ENCODE measurements at places on chromosomes 2 and 18.

DNA sequence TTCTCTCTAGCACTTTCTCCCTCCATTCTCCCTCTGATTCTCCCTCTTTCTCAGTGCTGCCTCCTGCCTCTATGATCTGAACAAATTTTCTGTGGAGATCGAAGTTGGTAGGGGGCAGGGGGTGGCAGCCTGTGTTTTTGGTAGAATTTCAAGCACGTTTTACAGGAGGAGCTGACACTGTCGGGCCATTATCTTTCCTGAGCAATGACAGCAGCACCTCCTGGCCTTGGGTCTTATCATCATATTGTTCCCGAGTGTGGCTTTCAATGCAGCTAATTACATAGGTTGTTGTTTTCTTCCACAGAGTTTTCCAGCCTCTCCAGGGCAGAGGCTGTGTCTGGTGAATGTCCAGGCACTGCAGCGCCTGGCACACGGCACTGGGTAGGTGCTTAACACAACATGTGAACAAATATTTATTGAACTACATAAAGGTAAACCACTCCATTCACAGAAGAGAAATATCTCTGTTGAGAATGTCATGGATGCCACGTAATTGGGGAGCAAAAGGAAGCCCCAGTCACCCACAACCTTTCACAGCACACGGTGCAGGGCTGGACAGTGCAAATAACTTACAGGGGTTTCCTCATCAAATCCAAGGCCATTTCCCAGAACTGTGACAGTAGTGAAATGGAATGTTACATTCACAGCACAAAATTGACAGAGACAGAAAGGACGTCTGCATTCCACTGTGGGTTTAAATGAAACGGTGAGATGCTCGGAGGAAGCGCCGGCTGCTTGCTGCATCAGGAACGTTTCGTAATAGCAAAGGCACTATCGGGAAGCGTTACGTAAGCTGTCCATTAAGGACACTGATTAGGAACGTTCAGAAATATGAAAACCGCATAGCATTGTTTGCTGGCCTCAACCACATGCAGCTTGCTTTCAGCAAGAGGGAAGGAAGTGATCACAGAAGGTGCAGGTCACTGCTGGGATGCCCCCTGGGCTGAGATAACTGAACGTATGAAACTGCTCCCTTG is 6.5 kb upstream of the KCNG2 start:
- peak; percentile 86 for DNase-seq

DNA sequence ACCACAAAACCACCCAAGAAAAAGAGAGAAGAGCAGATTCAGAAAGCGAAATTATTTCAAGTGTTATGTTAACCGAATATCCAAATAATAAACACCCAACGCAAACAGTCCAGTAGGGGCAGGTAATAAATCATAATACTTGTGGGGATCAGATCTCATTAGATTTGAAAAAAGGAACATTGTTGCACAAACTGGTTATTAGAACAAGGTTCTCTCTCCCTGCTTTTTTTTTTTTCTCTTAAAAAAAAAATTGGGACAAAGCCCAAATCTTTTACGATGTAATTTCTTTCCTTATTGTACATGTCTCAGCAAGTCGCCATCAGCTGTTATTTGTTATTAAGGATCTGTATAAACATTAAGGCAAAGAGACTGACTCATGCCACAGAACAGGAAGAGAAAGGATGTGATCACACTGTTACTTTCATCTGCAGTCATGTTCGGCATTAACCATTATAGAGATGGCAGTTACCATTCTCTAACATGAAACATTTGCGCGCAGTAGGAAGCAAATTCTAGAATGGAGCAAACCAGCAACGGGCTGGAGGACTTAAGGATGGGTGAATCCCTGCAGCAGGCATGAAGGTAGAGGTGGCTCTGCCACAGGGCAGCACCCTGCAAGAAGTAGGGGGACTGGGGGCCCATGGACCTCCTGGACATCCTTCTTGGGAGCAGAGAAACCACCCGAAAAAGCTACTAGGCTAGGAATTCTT is 42.0 kb downstream of the EPHA4 start:
- no peak for DNase-seq

DNA sequence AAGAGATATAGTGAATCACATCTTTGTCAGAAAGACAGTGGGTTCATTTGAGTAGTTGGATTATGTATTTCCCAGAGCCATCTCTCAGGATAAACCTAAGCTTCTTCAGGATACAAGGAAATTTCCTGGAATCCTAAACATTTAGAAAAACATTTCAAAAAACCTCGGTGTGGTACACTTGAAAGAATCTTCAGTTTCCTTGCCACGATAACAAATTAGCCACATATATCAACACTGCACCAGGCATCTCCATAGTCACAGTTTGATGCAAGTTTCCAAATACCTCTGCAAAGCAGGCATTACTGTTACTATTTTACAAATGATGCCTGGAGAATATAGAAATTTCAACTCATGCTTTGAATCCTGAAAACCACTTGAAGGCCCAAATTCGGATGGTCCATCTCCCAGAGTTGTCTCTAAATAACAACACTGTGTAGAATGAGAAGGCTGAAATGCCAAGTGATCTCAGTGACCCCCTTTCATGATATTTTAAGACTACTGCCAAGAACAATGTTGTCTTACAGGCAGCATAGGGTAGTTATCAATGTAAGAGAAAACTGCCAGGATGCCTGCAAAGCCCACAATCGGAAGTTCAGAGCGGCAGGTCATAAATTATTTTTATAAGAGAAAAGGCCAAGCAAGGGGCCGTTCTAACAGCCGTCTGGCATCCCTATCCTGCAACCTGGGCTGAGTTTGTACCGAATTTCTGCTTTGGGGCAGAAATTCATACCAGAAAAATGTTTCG is 307.9 kb downstream of the TXNL1 start:
- DNase-seq = no peak

GRCh38 chr18:22691946-22692710 is 241.0 kb upstream of the RBBP8 start:
- no peak for DNase-seq

DNA sequence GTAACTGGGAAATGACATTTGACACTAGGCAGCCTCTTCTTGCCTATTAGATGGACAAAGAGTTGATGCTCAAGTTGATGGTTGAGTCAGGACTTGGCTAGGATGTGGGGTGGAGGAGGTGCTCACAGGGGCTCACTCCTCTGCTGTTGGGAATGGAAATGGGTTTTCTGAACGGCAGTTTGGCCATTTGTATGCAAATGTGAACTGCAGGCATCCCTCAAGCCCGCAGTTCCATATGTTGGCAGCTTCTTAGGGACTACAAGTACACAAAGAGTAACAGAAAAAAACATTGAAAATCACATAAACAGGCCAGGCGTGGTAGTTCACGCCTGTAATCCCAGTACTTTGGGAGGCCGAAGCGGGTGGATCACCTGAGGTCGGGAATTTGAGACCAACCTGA is 80.8 kb downstream of the INPP5D start:
- DNase-seq = no peak

- DNase-seq = no peak
These were observed 42.4 kb upstream of the GBX2 start for GRCh38 chr2:236210536-236210935.

- no peak for DNase-seq
These were observed 6.4 kb downstream of the GALNT14 start for GRCh38 chr2:31131871-31132270.

DNA sequence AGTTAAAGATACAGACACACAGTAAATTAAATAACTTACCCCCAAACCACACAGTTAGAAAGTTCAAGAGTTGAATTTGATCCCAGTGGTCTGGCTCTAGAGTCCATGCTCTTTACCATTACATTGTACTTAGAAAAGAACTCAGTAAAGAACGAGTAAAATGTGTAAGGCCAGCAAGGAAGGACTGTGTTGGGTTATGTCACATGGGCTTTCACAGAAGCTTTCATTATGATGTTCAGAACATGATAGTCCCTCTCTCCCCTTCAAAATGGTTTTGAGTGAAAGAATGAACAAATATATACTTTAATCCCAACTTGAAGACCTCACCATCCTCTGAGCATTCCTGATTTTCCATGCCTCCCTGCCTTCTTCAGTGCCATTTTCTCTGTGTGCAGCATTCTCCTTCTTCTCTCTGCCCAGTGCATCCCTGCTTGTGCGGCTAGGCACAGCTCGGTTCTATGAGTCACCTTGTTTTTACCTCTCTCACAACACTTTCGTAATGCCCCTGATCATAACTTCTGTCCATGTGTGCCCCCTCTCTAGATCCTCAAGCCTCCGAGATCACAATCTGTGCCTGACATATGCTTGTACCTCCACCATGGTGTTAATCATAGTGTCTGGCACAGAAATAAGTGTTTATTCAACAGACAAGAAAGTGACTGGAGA is 22.0 kb downstream of the RASGRP3 start:
- no peak for DNase-seq

DNA sequence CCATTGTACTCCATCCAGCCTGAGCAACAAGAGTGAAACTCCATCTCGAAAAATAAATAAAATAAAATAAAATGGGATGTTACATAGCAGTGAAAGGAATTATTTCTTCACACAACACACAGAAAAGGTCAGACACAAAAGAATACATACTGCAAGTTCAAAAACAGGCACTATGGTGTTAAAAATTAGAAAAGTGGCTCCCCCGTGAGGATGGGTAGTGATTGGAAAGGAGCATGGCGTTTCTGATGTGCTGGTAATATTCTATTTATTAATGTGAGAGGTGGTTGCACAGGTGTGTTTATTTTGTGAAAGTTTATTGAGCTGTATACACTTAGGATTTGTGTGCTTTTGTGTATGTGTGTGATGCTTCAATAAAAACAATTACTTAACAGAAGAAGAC is 22.9 kb upstream of the RAB10 start:
- DNase-seq = no peak

GRCh38 chr2:181252262-181253148 is 204.7 kb upstream of the ITGA4 start:
- DNase-seq = no peak

- no peak for DNase-seq
These were observed 281.9 kb upstream of the CDH7 start for GRCh38 chr18:65468881-65469280.

GRCh38 chr2:25566094-25566493 is 107.3 kb downstream of the DTNB start:
- DNase-seq = no peak

DNA sequence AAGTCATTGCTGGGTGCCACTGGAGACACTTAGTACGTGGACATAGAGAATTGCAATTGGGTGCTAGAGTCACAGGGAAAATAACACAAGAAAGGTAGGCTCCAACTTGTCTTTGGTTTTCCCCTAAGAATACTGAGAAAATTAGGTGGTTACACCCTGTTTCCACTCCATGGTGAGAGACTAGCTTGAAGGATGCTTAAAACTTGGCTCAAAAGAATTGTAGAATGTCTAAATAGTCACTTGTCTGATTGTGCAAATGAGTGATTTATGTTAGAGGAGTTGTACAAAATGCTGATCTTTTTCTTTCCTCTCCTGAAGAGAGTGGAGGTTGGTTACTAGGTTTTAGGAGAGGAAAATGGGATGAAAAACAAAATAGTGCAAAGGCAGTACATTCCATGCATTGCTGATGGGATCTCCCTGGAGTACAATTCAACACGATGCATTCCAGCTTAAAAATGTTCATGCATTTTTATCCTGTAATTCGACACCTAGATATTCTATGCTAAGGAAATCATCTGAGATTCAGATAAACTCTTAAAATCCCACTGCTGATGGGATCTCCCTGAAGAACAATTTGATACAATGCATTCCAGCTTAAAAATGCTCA is 2.2 kb upstream of the SERPINB12 start:
- DNase-seq = no peak

DNA sequence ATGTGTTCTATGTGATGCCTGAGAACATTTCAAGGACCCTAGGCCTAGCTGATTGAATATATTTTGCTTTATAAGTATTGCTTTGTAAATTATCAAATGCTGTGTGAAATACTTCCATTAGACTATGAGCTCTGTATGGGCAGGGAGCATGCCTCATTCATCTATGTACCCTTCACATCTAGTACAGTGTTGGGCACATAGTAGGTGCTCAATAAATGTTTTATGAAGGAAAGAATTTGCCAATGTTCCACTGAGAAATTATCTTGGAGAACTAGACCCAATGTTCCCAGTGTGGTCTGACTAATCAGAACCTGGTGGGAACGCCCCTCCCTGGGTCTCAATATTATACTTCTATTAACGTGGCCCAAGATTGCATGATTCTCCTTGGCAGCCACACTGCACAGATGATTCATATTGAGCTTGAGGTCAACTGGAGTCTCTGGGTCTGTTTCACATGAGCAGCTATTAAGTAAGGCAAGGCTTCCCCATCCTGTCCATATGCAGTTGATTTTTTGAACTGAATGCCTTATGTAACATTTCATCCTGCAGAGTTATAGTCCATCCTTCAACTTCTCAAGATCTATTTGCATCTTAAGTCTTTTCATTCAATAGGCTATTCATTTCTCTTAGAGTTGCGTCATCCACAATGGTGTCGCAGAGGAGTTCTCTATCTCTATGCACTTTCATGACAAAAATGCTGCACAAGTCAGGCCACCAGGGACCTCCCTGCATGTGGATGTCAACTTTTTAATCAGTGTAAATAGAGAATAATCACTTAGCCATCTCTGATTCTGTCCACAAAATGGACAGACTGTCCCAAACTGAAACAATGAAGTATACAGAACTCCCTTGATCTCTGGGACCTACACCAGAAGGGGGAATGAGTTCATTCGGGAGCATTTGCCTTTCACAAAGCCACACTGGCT is 257.6 kb downstream of the CYP26B1 start:
- no peak for DNase-seq

- peak; percentile 86 for DNase-seq
These were observed 42.4 kb upstream of the FIGN start for GRCh38 chr2:163778045-163778781.

DNA sequence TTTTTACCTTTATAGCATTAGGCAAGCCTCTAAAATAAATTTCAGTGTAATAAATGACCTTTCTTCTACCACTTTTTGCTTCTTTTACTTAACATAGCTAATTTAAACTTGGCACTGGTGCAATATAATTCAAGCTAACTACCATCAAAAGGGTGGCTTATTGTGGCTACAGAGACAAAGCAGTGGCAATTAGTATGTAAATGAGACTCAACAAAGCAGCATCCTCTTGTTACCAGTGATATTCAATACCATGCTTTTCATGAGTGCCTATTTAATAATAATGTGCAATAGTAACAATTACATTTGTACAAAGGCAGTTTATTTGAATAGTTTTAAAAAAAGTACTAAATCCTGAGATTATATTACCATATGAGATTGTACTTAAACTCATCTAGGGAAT is 93.4 kb downstream of the SOS1 start:
- DNase-seq = no peak

- DNase-seq = no peak
These were observed 126.9 kb upstream of the PIK3C3 start for GRCh38 chr18:41828137-41828536.

GRCh38 chr18:57023275-57023882 is 123.5 kb upstream of the BOD1L2 start:
- no peak for DNase-seq

- no peak for DNase-seq
These were observed 17.5 kb downstream of the SMAD2 start for GRCh38 chr18:47912794-47913585.

GRCh38 chr2:212379103-212379502 is 159.5 kb downstream of the ERBB4 start:
- no peak for DNase-seq

Data from trophoblast cell (in vitro differentiated cells and primary cell).